ENCODE measurements at places on chromosomes 2 and 18. TPM values are rescaled to one million over a fixed set of nuclear protein-coding genes. Genes with fewer than 3 reads are reported as not detected.
A peak's percentile ranks its signal among the peaks of the same experiment; 100 is the strongest.

DNA sequence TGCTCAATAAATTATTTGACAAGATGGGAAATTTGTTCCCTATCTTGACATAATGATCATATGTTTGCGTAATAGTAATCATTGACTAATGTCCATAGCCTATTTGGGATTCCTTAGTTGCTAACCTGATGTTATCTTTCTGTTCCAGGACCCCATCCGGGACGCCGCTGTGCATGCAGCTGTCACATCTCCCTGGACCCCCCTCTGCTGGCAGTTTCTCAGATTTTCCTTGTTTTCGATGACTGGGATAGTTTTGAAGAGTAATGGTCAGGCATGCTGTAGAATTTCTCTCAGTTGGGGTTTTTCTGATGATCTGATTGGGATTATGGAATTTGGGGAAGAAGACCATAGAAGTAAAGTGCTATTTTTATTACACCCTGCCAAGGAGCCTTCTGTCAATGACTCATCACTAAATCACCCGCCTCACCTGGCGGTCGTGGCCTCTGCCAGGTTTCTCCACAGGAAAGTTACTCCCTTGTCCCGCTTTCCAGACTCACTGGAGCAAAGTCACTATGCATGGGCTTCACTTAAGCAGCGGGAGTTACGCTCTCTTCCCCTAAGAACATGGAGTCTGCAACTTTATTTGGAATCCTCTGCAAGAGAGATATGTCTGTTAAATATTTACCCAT, 19.9 kb upstream of the TMEM18 start:
- no peak for DNase-seq

The SFTPB gene
- polyA plus RNA-seq = not detected

- peak; percentile 7 for DNase-seq
Observed at GRCh38 chr2:178943745-178944144, 106.2 kb downstream of the CCDC141 start.

The FARP2 gene
- polyA plus RNA-seq = 30.9 TPM

DNA sequence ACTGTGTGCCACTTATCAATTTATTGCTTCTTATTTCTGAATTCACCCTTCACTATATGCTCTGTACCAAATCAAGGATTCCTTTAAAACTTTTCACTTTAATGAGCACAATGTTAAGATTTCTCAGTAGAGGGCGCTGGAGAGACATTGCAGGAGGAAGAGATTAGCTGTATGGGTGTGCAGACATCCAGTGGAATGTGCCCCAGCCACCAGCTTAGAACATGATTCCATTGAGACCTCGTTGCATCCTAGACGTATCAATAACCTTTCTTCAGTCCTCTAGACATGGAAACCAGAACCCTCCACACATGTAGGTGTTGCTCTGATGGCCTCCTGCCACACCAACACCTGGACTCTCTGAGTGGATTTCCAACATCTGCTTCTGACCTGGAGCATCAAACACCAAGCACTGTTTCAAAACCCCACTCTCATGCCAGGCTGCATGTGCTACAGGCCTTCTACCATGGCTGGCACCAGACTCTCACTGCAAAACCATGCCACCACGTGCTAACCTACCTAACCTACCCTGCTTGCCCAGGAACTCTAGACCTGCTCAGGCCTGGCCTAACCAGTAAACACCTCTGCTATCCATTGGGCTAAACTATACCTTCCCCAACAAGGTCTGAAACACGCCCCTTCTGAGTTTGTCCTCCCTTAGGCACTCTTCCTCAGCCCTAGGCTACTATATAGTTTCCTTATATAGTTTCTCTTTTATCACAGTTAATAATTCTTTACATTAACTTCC, 633.2 kb upstream of the PKDCC start:
- DNase-seq = peak; percentile 35

The BCL11A gene
- polyA plus RNA-seq = 8.9 TPM

The CEBPZOS gene
- 37.7 TPM for polyA plus RNA-seq

GRCh38 chr2:104025295-104025694, 828.6 kb upstream of the POU3F3 start:
- DNase-seq = no peak

- peak; percentile 20 for DNase-seq
Observed at GRCh38 chr2:144015036-144015435, 504.9 kb downstream of the ZEB2 start.

DNA sequence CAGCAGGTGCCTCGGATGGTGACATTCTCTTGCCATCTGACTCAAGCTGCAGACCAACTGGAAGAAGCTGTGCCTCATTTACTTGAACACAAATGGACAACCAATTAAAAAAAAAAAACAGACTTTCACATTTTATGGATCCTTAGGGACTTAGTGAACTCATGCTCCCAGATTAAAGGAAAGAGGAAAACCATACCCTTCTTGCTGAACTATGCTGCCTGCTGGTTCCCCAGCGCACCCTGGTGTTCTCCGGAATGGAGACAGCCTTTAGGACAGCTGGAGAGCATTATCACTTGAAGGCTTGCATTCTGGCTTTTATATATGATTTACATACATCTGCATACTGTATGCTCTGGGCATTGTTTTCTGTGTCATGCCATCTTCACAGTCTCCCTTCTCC, 370.7 kb downstream of the SLC4A3 start:
- DNase-seq = peak; percentile 29

The ANKRD62 gene
- polyA plus RNA-seq = not detected

DNA sequence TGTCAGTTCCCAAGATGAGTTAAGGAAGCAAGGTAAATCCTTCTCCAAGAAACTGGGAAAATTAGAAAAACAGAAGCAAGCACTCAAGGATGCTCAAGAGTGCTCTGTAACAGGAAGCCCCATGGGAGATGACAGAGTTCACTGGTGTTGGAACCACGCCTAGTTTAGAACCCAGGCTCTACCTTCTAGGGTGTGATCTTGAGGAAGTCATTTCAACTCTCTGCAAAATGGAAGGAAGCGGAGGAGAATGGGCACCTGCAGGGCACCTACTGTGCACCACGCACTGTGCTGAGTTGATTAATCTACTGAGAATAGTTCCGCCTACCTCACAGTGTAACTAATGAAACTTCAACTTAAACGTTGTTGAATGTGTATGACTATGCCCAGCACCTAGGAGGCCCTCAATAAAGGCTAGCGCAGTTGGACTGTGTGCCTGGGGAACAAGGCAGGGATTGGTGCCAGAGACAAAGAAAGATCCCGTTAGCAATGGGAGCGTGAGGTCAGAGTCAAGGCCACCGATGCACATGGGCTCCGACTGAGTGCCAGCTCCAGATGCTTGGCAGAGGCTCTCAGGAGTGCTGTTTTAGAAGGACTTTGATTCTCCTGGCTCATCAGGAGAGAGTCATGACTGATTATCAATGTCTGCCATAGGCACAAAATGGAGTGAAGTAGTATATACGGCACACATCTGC, 93.7 kb downstream of the MAPK4 start:
- DNase-seq = no peak

DNA sequence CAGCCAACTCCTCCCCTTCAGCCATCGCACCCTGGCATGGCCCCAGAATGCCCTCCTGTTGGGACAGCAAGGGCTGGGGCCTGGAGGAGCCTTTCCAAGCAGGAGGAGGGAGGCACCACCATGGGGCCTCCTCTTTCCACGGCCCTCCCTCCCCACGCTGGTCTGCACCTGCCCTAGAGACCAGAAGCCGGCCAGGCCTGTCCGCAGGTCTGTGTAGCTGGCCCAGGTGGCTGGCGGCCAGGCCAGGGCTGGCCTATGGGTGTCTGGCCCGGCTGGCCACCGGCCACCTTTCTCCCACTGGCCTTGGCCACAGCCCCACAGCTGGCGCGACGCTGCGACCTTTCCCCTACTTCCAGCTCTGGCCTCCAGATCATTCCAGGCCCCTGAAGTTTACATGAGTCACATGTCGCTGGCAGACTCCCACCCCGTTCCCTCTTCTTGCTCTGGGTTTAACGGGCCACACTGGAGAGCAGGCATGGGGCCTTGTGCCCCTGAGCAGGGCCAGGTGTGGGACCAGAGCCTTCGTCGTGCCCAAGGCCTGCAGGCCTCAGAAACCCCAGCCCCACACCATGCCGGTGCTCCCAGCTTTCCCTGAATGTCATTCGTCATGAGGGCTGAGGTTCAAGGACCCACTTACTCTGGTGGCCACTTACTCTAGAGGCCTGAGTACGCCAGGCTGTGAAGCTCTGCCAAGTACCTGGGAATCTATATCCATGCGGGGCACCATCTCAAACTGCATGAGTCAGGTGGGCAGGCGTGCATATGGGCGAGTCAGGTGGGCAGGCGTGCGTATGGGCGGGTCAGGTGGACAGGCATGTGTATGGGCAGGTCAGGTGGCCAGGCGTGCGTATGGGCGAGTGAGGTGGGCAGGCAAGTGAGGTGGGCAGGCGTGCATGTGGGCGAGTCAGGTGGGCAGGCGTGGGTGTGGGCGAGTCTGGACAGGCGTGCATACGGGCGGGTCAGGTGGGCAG, 33.3 kb upstream of the KLF11 start:
- DNase-seq = peak; percentile 57

GRCh38 chr18:22223254-22223964, 54.0 kb downstream of the GATA6 start:
- peak; percentile 99 for DNase-seq

GRCh38 chr18:37471637-37472036, 94.0 kb downstream of the CELF4 start:
- DNase-seq = no peak

DNA sequence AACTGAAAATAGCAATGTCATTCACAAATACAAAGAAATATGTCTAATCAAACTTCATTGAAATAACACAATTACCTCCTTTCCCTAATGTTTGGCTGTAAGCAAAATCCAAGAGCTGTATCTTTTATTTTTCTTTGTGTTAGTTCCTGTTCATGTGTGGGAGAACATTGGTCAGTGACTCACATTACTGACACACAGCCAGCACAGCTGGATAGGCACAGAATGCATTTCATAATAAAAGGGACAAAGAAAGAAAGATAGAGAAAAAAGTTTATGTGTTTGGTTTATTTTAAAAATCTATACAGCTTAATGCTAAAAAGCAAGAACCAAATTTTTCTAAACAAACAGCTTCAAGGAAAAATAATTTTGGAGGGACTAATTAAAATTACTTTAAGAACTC, 185.6 kb upstream of the COL3A1 start:
- peak; percentile 86 for DNase-seq

The GPR45 gene
- polyA plus RNA-seq = not detected

- no peak for DNase-seq
Observed at GRCh38 chr2:96233436-96233835, 24.8 kb upstream of the STARD7 start.

GRCh38 chr2:134295441-134295840, 41.6 kb downstream of the MGAT5 start:
- peak; percentile 24 for DNase-seq

- DNase-seq = no peak
Observed at GRCh38 chr18:36627637-36628036, 201.2 kb downstream of the TPGS2 start.

DNA sequence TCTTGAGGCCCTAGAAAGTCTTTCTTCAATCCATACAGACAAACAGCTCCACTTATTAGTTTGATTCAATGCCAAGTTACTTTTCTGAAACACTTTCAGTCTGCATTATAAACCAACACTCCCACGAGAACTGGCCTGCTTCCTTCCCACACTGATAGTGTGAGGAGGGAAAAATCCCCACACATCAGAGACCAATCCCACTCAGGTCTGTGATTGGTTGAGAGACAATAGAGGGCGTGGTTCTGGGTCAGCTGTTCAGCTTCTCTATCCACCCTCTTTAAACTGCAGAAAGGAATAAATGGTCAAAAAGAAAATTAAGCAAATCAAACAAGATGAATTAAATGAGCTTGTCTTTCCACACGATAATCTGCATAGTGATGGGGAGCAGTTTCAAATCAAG, 152.5 kb downstream of the NRP2 start:
- DNase-seq = no peak

DNA sequence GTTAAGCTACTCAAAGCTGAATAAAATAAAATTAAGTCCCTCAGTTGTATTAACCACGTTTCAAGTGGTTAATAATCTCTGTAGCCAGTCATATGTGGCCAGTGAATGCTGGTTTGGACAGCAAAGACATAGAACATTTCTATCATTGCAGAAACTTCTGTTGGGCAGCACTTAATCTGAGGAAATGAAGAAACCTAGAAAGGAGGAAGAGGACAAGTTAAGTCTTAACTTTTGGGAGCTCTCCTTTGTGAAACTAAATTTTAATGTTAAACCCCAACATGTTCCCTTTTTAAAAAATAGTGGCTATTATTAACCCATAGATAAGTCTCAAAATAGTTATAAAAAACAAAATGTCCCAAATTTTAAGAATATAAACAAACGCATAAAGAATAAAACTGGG, 421.3 kb downstream of the ARHGAP15 start:
- no peak for DNase-seq
